Mesothelial cell of epicardium (in vitro differentiated cells): ENCODE measurements at places on chromosomes 12 and 14. TPM values are rescaled to one million over a fixed set of nuclear protein-coding genes. Genes with fewer than 3 reads are reported as not detected.

DNA sequence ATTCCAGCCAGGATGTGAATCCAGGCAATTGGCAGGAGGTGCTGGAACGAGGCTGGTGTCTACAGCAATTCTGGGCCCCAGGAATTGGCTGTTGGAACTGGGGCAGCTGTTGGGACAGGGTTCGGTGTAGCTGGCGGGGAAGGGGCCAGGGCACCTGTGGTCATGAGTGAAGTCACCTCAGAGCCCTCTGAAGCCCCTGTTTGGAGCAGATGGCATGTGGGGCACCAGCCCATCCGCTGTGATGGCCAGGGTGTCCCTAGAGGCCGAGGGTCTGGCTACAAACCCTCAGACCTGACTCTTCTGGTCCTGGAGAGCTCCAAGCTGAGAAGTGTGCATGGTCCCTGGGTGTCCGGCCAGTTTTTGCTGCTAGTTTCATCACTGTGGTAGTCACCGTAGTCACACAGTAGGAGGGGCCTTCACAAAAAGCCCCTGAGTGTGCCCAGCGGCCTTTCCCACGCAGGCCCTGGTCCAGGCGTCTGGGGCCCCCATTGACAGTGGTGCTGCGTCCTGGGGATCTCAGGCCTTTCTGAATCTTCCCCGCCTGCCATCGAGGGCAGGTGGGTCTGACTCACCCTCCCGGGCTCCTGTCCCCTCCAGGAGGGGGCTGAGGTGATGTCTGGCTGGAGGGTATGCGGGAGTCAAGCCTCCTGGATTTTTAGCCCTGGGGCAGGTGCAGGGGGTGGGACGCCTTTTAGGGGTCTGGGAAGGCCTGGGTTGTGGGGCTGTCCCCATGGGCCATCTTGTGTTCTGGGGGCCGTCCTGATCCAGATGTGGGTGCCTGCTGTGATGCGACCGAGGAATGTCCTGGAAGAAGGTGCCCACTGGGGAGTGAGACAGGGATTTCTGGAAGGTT, 368.0 kb downstream of the TMEM121 start:
- DNase-seq = no peak

DNA sequence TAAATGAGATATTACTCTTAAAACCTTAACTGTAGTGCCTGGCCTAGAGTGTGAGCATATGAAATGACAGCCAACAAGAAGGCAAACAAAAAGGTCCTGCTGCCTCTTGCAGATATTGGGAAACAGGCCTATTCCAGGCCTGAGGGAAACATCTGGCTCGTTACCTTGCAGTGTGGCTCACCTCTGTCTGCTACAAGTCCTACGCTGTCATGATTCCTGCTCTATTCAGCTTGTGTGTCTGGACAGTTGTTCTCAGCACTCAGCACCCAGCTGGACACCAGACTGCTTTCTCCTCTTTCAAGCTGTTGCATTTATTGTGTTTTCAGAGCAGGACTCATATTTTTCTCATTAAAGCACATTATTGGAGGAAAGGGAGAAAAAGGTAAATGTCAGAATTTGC, 113.5 kb downstream of the TMTC2 start:
- DNase-seq = no peak

GRCh38 chr12:30953951-30954751, 27.6 kb downstream of the TSPAN11 start:
- no peak for DNase-seq

The P2RX2 gene
- total RNA-seq = 7.3 to 8.7 TPM (median 8.6 TPM) in 3 replicates

The FERMT2 gene
- 75.8 to 85.3 TPM (median 78.4 TPM) in 3 replicates for total RNA-seq
